Fibroblast of skin of back (primary cell): ENCODE measurements at places on chromosomes 6 and 20.

GRCh38 chr6:19655744-19656143 is 181.4 kb upstream of the ID4 start:
- no peak for DNase-seq

- DNase-seq = no peak
These were observed 2.5 kb upstream of the IGF2R start for GRCh38 chr6:159966339-159966738.

GRCh38 chr6:140636271-140636907 is 1261.9 kb upstream of the CITED2 start:
- no peak for DNase-seq

DNA sequence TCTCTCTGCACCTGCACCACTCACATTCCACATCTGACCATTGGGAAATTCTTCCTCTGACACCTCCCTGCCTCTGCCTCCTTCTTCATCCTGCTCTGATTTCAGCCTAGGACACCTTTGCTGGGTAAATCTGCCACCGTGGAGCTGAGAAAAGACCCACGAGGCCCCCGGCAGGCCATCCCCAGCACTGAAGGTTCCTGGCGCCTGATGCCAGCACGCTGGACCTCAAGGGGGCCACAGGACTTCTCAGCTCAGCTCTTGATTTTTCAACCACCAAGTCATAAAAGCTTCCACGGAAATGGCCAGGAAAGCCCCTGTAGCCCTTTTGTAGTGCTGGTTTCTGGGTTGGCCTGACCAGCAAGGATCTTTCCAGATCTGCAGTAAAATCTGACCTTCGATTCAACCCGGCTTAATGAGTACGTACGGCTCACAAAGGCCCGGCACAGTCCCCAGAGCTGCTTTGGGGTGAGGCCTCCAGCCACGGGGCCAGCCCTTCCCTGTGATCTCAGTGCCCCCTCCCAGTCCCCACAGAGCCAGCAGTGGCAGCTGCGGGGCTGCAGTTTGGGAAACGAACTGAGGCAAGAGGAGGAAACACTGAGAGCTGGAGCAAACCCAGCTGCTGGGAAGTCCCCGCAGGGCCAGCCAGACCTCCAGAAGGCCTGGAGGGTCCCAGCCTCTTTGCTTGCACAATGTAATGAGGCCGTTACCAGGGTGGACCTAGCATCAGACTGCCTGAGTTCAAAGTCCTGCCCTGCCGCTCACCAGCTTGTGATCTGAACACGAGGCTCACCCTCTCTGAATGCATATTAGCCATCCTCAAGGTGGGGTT is 157.5 kb downstream of the BMP7 start:
- DNase-seq = no peak
